Kidney (tissue), 22 donors: ENCODE measurements at places on chromosomes 7 and 10. TPM values are rescaled to one million over a fixed set of nuclear protein-coding genes. Genes with fewer than 3 reads are reported as not detected.

DNA sequence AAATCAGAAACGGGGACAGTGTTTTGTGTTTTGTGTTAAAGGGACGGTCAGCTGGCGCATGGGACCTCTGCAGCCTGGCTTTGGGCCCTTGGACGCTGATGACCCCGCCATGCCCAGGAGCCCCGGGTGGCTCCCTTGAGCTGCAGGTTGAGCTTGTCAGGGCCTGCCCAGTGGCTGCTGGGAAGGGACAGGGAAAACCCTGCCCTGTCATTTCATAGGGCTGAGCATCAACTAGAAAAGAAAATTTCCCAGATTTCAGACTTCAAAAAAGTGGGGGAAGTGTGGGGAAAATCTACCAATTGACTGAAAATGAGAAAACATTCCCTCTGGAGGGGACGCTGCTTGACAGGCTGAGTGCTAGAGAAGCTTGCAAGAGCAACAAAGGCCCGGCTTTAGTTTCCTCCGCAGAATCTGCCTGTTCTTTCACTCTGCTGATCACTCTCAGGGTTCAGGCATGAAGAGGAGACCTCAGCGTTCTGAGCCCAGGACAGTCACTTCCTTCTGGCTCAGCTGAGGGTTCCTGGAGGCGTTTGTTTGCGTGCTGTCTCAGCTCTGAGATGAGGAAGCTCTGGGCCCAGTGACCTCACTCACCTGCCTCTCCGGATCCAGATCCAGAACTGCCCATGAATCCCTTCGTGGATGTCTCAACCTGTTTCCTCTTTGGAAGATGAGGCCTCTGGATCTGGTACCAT lies 18.6 kb upstream of the DNAJB6 start:
- no peak overlapping the region for H3K27ac ChIP-seq
- H3K4me1 ChIP-seq = no peaks in the 10 kb centered on the region

- no peaks in the 10 kb centered on the region for H3K36me3 ChIP-seq
- no peak for DNase-seq
- no peak overlapping the region for H3K4me3 ChIP-seq
These were observed 4.8 kb upstream of the FAM24B start for GRCh38 chr10:122884166-122884565.

DNA sequence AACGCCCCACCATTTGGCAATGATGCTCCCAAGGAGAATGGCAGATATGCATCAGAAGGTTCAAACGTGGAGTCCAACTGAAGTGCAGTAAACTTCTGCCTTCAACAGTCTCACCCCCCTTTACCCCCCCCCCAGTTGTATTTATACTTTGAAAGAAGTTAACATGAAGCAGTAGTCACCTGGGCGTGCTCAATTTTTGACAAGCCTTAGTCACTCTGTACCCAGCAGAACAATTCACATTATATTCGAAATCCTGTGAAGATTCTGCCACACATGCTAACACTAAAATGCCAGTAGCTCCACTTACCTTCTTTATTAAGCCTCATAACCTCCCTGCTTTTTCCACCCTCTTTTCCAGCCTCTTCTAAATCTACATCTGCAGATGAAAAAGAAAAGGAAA lies 894 bp downstream of the ATXN7L1 start:
- no peak for DNase-seq
- H3K4me1 ChIP-seq = peaks cover 6% of the 10 kb centered on the region
- no peaks in the 10 kb centered on the region for H3K36me3 ChIP-seq

DNA sequence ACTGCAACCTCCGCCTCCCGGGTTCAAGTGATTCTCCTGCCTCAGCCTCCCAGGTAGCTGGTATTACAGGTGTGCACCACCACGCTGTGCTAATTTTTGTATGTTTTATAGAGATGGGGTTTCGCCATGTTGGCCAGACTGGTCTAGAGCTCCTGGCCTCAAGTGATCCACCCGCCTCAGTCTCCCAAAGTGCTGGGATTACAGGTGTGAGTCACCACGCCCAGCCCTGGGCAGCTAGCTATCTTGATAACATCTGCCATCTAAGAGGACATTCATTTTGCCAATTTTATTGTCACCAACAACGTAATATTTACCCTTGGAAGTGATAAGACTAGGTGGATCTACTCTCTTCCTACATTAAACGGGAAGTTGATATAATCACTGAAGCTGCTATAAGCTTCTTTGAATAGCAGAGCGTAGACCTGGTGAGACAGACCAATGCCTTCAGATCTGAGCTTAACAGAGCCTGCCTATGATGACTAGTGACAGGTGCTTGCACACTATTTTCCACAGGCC lies 39.7 kb upstream of the SLC35B4 start:
- H3K27ac ChIP-seq = peak overlapping the region; percentile 88
- H3K4me1 ChIP-seq = no peaks in the 10 kb centered on the region
- H3K27me3 ChIP-seq = no peaks in the 10 kb centered on the region

GRCh38 chr10:101346177-101346576 lies 7.8 kb upstream of the BTRC start:
- H3K4me1 ChIP-seq = no peaks in the 10 kb centered on the region
- H3K4me3 ChIP-seq = no peak overlapping the region
- H3K36me3 ChIP-seq = no peaks in the 10 kb centered on the region
- no peaks in the 10 kb centered on the region for H3K27me3 ChIP-seq

DNA sequence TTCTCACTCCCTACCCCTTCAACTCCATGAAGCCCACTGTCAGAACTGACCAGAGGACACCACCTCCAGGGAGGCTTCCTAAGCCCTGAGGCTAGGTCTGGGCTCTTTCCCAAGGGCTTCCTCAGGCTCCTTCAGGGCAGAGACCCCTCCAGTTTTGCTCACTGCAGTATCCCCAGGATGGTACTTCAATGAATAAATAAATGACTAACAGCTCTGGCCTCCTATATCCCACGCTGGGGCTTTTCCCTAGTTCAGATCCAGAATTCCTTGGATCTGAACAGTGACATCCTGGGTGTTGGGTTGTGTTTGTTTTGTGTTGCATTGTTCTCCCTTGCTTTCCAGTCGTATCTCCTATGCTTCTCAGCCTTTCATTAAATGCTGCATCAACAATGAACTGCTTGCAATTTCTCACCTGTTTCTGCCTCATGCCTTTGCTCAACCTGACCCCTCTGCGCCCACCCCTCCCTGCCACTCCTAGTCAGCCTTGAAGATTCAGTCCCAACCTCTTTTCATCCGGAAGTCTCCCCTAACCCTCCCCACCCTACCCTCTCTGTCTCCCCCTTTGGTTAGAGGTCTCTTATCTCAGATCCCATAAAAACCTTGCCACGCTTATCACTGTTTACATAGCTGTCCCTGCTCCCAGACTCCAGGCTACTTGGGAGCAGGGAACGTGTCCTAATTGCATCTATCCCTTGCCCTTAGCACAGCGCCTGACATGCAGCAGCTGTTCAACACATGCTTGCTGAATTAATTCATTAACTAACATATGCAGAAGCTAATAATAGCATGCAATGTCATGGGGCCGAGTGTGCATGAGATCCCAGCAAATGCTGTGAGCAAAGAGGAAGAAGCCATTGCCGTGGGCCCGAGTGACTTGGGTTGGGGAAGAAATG lies 41.7 kb downstream of the PPP1R3C start:
- peak; percentile 94 for DNase-seq
- peaks cover 10% of the 10 kb centered on the region for H3K4me1 ChIP-seq
- H3K4me3 ChIP-seq = no peak overlapping the region
- peak overlapping the region; percentile 60 for H3K27ac ChIP-seq

DNA sequence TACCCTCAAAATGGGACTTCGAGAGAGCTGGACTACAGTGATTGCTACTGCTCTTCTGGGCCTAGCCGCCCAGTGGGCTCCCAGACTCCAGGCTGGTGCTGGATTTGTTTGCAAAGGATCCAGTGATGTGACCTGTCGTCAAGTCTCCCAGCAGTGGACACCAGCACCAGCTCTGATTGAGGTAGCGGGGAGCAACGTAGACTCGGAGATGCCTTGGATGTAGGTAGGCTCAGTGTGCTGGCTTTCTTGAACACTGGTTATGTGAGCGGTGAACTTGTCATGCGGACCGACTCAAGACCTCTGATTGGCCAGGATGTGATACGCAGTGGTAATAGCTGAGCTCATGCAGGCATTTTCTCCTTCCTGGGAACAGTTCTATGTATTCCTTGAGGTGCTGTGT lies 19.4 kb downstream of the AKR1C2 start:
- H3K4me1 ChIP-seq = no peaks in the 10 kb centered on the region
- H3K27ac ChIP-seq = no peak overlapping the region
- DNase-seq = no peak
- H3K27me3 ChIP-seq = no peaks in the 10 kb centered on the region
- no peak overlapping the region for H3K4me3 ChIP-seq
- no peaks in the 10 kb centered on the region for H3K36me3 ChIP-seq

DNA sequence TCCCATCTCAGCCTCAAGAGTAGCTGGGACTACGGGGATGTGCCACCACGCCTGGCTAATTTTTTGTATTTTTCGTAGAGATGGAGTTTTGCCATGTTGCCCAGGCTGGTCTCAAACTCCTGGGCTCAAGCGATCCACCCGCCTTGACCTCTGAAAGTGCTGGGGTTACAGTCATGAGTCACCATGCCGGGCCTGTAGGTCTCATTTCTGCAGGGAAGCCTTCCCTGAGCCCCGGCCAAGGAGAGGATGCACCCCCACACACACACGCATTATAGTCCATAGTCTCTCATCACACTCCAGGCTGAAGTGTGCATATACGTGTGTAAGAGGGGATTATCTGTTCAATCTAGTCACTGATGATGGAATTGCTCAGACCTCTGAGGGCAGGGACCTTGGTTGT lies 29.3 kb downstream of the KCNMA1 start:
- H3K36me3 ChIP-seq = no peaks in the 10 kb centered on the region
- DNase-seq = no peak
- H3K27me3 ChIP-seq = no peaks in the 10 kb centered on the region
- no peak overlapping the region for H3K4me3 ChIP-seq
- no peak overlapping the region for H3K27ac ChIP-seq

GRCh38 chr7:108012499-108013430 lies 9.8 kb upstream of the LAMB1 start:
- H3K4me3 ChIP-seq = no peak overlapping the region
- H3K27ac ChIP-seq = no peak overlapping the region
- no peak for DNase-seq
- no peaks in the 10 kb centered on the region for H3K36me3 ChIP-seq
- H3K27me3 ChIP-seq = no peaks in the 10 kb centered on the region

- DNase-seq = no peak
- H3K27ac ChIP-seq = no peak overlapping the region
- H3K27me3 ChIP-seq = no peaks in the 10 kb centered on the region
These were observed 592.5 kb downstream of the ARL4A start for GRCh38 chr7:13279854-13280435.

DNA sequence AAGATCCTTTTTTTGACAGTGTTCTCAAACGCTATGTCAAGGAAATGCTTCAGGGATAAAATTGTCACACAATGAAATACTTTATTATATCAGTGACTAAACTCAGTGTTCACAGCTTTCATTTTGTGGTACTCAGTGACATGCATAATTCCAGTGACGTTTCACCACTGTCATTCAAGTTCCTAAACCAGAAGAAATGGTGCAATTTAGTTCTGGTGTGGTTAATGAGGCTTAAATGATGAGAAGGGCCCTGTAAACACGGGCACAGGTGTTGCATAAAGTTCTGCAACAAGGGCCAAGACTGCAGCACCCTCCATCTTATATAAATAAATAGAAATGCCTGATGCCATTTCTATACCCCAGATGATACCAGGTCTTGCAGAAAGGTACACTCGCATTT lies 1247.1 kb downstream of the GATA3 start:
- no peaks in the 10 kb centered on the region for H3K4me1 ChIP-seq
- no peaks in the 10 kb centered on the region for H3K36me3 ChIP-seq
- no peak overlapping the region for H3K27ac ChIP-seq
- no peaks in the 10 kb centered on the region for H3K27me3 ChIP-seq
- no peak overlapping the region for H3K4me3 ChIP-seq
- no peak for DNase-seq

- no peak overlapping the region for H3K4me3 ChIP-seq
- H3K27ac ChIP-seq = no peak overlapping the region
- H3K27me3 ChIP-seq = no peaks in the 10 kb centered on the region
- no peaks in the 10 kb centered on the region for H3K4me1 ChIP-seq
These were observed 167.7 kb upstream of the SHH start for GRCh38 chr7:155979994-155980393.

GRCh38 chr10:100349087-100349486 lies 2.1 kb downstream of the SCD start:
- H3K4me1 ChIP-seq = no peaks in the 10 kb centered on the region
- H3K27ac ChIP-seq = no peak overlapping the region
- no peak overlapping the region for H3K4me3 ChIP-seq
- no peaks in the 10 kb centered on the region for H3K36me3 ChIP-seq
- no peaks in the 10 kb centered on the region for H3K27me3 ChIP-seq
- no peak for DNase-seq

- no peaks in the 10 kb centered on the region for H3K36me3 ChIP-seq
- no peak overlapping the region for H3K4me3 ChIP-seq
- no peaks in the 10 kb centered on the region for H3K4me1 ChIP-seq
- DNase-seq = peak; percentile 33
These were observed 59.4 kb downstream of the CDK14 start for GRCh38 chr7:90655566-90655965.

GRCh38 chr10:68957654-68958053 lies 1.7 kb downstream of the DDX21 start:
- peaks cover 18% of the 10 kb centered on the region for H3K36me3 ChIP-seq
- H3K27ac ChIP-seq = no peak overlapping the region
- no peak for DNase-seq
- H3K27me3 ChIP-seq = no peaks in the 10 kb centered on the region
- H3K4me3 ChIP-seq = no peak overlapping the region

DNA sequence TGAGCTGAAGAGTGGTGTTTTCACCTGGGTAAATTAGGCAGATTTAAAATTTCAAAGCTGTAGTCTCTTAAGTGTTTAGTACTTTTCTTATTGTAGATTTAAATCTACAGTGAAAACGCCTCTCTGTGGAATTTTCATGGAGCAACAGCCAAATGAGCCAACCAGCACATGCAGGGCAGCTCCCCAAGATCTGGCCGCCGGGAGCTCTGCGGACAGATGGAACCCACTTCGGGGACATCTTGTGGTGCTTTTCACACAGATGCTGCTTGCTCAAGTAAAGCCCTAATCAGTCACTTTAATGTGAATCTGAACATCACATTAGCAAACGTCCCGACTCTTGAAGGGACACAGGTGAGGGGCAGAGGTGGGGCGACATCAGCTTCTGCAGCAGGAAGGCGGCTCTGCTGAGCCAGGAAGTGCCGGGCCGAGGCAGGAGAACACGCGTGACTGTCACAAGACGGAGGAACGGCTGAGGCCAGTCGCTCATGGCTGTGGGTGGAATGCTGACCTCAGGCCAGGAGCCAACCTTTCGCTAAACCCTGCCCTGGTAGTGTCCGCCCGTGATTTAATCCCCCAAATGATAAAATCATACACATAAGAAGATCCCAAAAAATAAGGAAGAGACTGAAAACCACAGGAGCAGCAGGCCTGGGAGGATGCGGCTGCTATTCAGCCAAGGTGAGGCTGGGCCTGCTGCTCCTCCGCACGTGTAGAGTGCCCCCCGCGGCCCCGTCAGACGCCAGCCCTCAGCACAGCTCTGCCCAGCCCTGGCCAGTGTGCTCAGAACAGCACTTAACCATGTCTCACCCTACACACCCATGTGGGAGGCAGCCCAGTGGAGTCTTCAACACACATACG lies 256.8 kb downstream of the ZMYND11 start:
- DNase-seq = no peak
- no peaks in the 10 kb centered on the region for H3K4me1 ChIP-seq
- no peak overlapping the region for H3K27ac ChIP-seq
- H3K36me3 ChIP-seq = no peaks in the 10 kb centered on the region
- H3K27me3 ChIP-seq = no peaks in the 10 kb centered on the region

Gene PTF1A
- total RNA-seq = not detected

Gene AKR1E2
- 5.8 TPM for total RNA-seq

Gene SLC16A12
- 38.8 TPM for total RNA-seq

Gene MUC12
- 3.8 TPM for total RNA-seq

Gene TMEM176B
- total RNA-seq = 345 TPM

Gene SIRT1
- 24.8 TPM for total RNA-seq

Gene EGR2
- 1.6 TPM for total RNA-seq
